ENCODE measurements at places on chromosomes 6 and 20. TPM values are rescaled to one million over a fixed set of nuclear protein-coding genes. Genes with fewer than 3 reads are reported as not detected.

SPEF1 gene
- total RNA-seq, result 0.10 TPM

DCBLD1 gene
- total RNA-seq, result 4.5 TPM

TMEM170B gene
- total RNA-seq, result 2.7 TPM

EFCAB8 gene
- 0.21 TPM for total RNA-seq

GNAS-AS1 gene
- total RNA-seq, result 1.3 TPM

LST1 gene
- 16.3 TPM for total RNA-seq

PLN gene
- total RNA-seq, result not detected

MYO6 gene
- 4.9 TPM for total RNA-seq

FAM50B gene
- 8.5 TPM for total RNA-seq

HLA-DQA2 gene
- 0.55 TPM for total RNA-seq

SIM1 gene
- not detected for total RNA-seq

FAM83B gene
- not detected for total RNA-seq

ENPP5 gene
- total RNA-seq, result 0.21 TPM

PAK5 gene
- not detected for total RNA-seq

PNPLA1 gene
- total RNA-seq, result not detected

PPIL6 gene
- total RNA-seq, result 0.36 TPM

TSPO2 gene
- not detected for total RNA-seq

FOXF2 gene
- not detected for total RNA-seq

NRSN1 gene
- not detected for total RNA-seq

FILIP1 gene
- total RNA-seq, result not detected

CST1 gene
- total RNA-seq, result not detected

WFDC12 gene
- total RNA-seq, result not detected

COL21A1 gene
- total RNA-seq, result not detected

SLC22A1 gene
- total RNA-seq, result 0.75 TPM

YTHDF1 gene
- total RNA-seq, result 43.9 TPM

DPPA5 gene
- not detected for total RNA-seq

EPHA7 gene
- total RNA-seq, result not detected

MRPL2 gene
- 108 TPM for total RNA-seq

RAD21L1 gene
- total RNA-seq, result not detected

TRERF1 gene
- total RNA-seq, result 7.5 TPM

EYA4 gene
- not detected for total RNA-seq

CGA gene
- total RNA-seq, result not detected

HLA-DRB5 gene
- not detected for total RNA-seq
